Stimulated activated CD8-positive, alpha-beta memory T cell treated with anti-CD3 and anti-CD28 coated beads, Interleukin-4, amount 100 ng/mL, for 24 hours (primary cell): ENCODE measurements at places on chromosomes 12 and 14.

GRCh38 chr12:30000401-30000800 is 216.7 kb upstream of the TMTC1 start:
- no peak for DNase-seq

DNA sequence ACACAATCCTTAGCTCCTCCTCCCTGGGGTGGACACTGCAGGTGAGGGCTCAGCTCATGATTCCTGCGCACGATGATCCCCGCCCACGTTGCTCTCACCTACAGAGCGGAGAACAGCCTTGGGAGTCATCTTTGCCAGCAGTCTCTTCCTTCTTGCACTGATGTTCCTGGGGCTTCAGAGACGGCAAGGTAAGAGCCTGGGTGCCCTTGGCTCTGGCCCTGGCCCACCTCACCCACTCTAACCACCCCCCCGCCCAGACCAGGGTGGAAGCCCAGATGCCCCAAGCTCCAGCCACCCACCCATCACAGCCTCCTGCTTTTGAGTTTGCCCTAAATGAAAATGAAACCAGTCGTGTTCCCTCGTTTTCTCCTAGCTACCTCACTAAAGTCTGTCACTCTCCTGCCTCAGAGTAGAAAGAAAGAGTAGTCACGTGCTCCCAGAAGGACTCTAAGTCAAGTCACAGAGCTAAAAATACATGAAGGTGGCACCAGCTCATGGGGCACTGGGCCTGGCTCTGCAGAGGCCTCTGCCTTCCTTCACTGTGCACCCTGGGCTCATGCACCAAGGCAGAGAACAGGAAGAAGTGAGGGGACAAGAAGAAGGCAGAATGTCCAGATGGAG is 9.0 kb downstream of the TAPBPL start:
- no peak for DNase-seq

GRCh38 chr12:48810903-48811431 is 7.3 kb upstream of the CACNB3 start:
- DNase-seq: no peak

- no peak for DNase-seq
Measured at GRCh38 chr14:72256055-72256454, 323.8 kb downstream of the RGS6 start.

GRCh38 chr12:50087995-50088394 is 2.9 kb downstream of the SMARCD1 start:
- DNase-seq: no peak

DNA sequence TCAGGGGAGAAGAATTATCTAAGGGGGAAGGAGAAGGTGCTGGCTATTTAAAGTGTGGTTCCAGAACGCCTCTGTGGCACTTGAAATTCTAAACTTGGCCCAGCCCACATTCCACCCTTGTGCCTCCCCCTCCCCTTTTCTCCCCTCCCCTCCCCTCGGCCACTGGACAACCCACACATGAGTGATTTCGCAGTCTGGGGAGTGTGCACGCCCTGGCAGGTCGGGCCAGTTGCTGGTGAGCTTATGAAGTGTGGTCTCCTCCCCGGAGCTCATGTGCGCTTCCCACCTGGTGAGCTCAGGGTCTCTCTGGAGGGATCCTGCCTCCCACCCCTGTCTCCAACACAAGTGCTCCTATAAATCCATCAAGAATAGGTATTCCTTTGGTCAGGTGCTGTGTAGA is at the start of gene SLC6A13:
Gene SLC6A13, minus strand, starts transcription at position 20 of the 400 bp plus-strand sequence. CDS start 2,784 bp downstream, outside the sequence.
- DNase-seq: no peak
